ENCODE measurements at places on chromosomes 2 and 18. TPM values are rescaled to one million over a fixed set of nuclear protein-coding genes. Genes with fewer than 3 reads are reported as not detected.

GRCh38 chr2:18610651-18611050, 21.3 kb upstream of the NT5C1B start:
- DNase-seq = no peak

- no peak for DNase-seq
These were observed 75.9 kb upstream of the CAB39 start for GRCh38 chr2:230636684-230637271.

GRCh38 chr18:38718365-38718901, 1152.8 kb upstream of the CELF4 start:
- no peak for DNase-seq

DNA sequence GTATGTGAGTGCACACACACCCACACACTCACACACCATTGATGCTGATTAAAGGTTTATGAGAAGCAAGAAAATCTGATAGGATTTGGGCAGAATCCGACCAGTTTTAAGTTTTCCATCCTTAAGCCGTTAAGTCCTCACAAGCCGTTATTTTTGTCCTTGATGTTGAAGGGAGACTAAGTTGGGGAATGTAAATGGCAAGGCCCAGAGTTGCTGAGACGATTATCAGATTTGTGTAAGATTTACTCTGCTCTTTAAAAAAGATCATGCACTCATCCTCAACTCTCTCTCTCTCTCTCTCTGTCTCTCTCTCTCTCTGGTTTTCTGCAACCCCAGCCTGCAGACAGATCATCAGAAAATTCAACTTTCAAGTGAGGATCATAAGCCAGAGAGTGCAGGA, 238.8 kb downstream of the SMAD2 start:
- DNase-seq = no peak

GRCh38 chr18:58307441-58307840, 263.4 kb downstream of the NEDD4L start:
- no peak for DNase-seq

DNA sequence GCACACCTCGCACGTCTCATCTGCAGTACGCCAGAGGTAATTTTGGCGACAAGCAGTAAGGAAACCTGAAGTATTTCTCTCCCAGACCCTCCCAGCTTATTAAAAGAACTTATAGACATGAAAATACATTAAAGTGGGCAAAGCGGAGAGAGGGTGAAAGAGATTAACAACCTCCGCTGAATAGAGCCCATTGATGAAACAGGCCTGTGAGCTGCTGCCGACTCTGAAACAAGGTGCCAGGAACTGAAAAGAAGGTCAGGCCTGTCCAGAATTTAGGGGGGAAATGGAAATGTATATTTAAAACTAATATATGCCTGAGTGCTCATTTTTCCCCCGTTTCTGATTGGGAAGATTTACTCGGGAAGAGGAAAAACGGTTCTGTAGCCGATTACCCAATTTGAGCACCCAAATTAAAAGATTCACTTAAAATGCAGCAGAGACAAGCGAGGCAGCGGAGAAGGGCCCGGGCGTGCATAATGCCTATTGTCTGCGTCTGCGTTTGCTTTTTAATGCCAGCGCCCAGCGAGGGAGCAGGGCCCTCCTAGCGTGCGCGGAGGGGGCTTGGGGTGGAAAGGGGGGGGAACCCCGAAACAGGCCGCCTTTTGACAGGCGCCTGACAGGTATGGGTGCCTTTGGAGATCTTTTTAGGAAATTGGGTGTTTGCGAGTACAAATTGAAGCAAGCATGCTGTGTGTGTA, 316.2 kb downstream of the GBX2 start:
- no peak for DNase-seq

GRCh38 chr2:46805401-46805951, 110.1 kb downstream of the MCFD2 start:
- no peak for DNase-seq

DNA sequence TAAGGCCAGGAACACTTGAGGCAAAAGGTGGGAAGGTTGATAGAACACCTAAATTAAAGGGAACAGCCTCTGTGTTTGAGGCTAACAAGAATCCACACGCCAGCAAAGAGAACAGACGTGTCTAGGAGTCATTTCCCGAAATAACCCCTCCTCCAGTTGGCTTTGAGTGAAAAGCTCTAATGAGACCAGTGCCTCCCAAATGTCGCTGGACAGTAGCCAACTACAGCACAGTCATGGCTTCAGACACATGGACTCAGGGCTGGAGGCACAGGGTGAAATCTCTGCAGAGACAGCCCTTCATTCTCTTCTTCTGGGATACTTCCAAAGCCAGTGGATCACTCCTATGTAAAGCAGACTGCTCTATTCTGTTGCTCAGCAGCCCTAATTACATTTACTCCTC, 49.6 kb downstream of the SOWAHC start:
- no peak for DNase-seq

DNA sequence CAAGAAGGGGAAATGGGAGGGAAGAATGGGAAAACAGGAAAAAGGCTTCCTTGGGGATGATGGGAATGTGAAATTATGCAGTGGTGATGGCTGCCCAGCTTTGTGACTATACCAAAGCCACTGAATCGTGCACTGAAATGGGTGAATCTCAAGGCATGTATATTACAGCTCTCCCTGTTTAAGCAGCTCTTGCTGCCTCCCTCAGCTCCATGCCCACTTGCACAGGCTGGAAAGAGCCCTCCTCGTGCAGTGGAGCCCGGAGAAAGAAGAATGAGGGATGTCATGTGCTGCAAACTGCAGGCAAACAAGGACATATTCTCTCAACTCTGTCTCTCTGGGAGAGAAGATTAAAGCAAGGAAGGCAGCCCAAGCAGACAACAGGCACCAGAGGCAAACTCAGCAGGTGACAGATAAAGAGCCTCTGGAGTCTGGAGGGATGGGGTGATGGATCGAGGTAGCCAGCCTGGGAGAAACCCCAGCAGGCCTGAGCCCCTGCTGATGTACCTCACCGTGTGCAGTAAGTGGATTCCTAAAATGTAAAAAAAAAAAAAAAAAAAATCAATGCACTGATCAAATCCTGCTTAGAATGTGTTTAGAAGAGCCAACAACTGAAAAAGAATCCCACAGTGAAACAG, 62.4 kb upstream of the SLC66A3 start:
- no peak for DNase-seq

DNA sequence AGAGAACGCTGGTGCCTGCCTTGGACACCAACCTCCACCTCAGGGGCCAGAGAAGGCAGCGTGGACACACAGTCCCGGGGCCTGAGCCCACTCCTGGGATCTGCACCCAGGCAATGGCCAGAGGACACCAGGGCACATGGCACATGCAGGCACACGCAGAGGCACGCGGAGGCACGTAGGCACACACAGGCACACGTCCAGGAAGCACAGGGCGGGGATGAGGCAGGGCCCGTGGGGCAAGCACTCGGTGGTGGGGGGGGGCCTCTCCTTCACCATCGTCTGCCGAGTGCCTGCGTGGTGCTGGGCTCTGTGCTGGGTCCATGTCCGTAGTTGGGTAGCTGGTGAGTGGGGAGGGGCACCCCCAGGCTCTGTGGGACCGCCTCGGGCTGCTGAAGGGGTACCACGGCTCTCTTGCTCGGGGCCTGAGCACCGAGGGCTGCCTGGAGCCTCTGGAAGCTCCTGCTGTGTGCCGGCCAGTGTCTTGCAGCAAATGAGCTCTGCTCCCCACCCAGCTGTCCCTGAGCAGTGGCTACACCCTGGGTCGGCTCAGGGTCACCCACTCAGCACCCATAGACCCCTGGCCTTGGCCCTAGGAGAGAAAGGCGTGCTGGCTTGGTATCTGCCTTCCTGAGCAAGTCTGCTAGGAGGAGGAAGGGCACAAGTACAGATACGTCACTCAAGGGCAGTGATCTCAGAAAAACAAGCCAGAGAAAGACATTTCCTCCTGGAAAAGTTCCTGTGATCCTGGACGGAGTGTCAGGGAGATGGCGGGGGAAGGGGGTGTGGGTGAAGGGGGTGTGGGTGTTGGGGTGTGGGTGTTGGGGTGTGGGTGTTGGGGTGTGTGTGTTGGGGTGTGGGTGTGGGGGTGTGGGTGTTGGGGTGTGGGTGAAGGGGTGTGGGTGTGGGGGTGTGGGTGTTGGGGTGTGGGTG, 26.4 kb downstream of the RTP5 start:
- DNase-seq = peak; percentile 10

DNA sequence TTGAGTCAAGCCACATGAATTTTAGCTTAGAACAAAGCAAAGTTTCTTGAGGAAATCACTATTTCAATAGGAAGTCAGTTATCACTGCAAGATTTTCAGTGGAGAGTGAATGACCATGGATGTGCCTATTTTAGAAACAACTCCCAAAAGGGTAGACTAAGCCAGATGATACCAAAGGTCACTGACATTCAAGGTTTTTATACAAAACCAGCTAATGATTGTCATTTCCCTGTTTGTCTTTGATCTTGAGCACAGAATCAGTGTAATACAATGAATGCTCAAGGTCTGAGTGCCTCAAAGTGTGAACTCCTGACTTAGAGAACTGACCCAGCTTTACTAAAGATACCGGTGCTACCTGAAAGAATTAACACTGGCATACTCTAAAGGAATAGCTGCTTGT, 60.5 kb downstream of the CDH2 start:
- no peak for DNase-seq

DNA sequence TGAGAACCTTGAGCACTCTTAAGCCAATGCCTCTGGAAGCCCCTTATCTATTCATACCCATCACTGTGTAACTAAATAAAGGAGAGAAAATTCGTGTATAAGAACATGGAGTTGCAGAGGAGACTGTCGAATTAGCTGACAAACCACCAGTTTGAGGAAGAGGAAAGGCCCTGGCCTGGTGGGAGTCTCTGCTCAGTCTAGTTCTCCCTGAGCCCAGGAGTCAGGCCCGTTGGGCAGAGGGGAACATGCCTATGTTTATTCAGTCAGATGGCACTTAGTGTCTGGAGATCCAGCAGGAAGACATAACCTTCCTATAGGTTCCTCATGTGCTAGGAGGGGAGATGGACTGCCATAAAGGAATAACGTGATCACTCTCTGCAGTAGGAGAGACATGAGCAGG, 60.3 kb downstream of the MGAT5 start:
- DNase-seq = no peak

DNA sequence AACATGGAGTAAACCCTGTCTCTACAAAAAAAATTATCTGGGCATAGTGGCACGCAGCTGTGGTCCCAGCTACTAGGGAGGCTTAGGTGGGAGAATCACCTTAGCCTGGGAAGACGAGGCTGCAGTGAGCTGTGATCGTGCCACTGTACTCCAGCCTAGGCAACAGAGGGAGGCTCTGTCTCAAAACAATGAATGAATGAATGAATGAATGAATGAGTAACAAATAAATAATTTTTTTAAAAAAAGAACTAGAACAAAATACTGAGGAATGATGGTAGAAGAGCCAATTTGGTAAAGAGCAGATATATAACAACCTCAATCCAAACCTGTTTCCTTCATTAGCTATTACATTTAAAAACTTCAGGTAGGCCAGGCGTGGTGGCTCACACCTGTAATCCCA, 60.1 kb downstream of the STRN start:
- no peak for DNase-seq

DNA sequence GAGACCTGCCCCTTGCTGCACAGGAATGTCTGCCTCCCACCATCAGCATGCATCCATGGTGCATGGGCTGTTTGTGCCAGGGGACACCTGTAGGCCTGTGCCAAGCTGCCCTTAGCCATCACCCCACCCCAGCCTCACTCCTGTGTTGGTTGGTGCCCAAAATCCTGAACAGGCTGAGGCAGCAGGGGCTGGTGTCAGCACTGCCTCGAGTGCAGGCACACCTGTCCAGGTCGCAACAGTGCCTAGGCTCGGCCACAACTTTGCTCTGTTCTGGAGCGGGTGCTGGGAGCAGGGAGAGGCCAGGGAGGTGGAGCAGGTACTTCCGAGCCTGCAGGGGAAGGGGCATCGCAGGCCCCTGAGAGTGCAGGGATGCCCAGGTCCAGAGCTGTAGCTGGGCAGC, 69.1 kb downstream of the SRBD1 start:
- DNase-seq = no peak

DNA sequence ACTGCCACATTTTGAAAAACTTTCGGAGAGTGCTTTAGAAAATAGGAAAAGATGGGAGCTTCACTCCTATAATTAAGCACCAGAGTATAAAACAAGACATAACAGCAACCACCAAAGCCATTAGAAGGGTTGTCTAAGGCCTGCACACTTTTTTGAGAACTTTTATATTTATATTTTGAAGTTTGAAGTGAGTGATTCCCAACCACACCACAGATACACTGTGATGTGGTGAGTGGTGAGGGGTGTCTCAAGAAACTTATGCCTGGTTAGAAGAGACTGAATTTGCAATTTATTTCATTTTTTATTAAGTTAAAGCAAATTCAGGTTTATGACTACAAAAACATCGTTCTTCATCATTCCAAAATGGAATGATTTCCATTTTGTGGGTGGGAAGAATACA, 161.9 kb downstream of the DNAH6 start:
- DNase-seq = no peak

DNA sequence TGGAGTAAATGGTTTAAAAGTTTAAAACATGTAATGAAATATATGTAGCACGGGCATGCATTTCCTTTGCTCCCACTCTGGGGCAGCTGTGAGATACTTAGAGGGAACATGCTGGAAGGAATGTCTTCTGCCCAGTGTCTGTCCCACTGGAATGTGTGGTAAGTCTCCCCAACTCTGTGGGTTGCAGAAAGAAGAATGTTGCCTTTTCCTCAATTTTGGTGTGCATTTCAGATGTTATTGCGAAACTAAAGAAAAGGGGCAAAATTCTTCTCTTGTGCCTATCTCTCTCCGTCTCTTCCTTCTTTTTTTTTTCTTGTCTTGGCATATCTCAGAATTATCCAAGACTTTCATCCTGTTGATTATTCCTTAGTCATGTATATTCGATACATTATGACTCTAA, 201.1 kb downstream of the SH3RF3 start:
- DNase-seq = no peak

DNA sequence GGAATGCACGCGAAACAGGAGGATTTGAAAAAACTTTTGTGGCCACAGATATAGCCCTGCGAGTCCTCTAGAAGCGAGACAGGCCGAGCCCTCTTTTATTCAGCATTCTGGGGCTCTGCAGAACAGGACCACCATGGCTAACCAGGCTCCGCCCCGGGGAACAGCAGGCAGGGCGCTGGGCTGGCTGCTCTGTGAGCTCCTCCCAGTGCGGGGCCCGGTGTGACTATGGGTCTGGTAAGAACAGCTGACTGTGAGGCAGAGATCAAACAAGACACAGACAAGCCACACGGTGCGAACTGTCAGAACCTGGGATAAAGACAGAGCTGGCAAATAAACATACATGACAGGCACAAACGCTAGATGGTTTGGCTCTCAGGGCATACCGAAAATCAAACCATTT, 15.5 kb downstream of the PXDN start:
- no peak for DNase-seq

DNA sequence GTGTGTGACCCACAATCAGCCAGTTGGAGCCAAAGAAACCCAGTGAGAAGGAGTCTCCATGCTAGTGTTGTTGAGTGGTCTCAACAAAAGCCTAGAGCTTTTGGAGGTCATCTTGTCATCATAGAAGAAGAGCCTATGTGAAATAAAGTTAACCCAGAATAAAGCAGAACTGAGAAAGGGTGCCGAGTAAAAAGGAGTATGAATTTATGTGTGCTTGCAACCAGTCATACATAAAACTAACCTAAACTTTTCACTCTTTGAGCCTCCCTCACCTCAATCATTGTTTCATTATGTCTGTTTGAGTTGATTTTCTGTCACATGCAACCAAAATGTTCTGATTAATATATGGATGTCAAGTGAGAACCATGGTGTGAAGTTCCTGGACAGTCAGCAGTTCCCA, 599.3 kb upstream of the ZEB2 start:
- no peak for DNase-seq

Gene RSAD2
- 3.3 TPM for total RNA-seq

Gene EFHD1
- total RNA-seq = 0.16 TPM

Gene LYPD6
- not detected for total RNA-seq

Gene SP5
- total RNA-seq = not detected

Gene CPO
- not detected for total RNA-seq

Gene NFATC1
- 80.8 TPM for total RNA-seq
